Psoas muscle (tissue), 8 donors: ENCODE measurements at places on chromosomes 16 and 17. TPM values are rescaled to one million over a fixed set of nuclear protein-coding genes. Genes with fewer than 3 reads are reported as not detected.

DNA sequence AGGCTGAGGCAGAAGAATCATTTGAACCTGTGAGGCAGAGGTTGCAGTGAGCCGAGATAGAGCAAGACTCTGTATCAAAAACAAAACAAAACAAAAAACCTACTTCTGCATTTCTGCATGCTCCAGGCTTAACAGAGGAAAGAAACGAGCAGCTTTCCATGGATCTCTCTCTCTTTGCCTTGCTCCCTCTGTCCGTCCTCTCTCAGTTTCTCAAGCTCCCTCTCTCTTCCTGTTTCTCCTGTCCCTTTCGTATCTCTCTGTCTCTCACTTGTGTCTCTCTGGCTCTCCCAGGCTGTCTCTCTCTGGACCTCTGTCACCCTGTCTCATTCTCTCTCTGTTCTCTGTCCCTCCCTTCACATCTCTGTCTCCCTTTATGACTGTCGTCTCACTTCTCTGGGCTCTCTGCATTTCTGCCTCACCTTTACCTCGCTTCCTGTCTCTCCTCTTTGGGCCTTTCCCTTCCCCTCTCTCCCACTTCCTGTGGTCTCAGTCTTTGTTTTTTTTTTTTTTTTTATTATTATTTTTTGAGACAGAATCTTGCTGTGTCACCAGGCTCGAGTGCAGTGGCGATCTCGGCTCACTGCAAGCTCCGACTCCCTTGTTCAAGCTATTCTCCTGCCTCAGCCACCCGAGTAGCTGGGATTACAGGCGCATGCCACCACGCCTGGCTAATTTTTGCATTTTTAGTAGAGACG lies 4.1 kb upstream of the PITPNA start:
- no peak overlapping the region for H3K4me3 ChIP-seq
- H3K27ac ChIP-seq, result no peak overlapping the region
- no peaks in the 10 kb centered on the region for H3K4me1 ChIP-seq
- H3K36me3 ChIP-seq, result no peaks in the 10 kb centered on the region
- DNase-seq, result no peak
- no peaks in the 10 kb centered on the region for H3K27me3 ChIP-seq

DNA sequence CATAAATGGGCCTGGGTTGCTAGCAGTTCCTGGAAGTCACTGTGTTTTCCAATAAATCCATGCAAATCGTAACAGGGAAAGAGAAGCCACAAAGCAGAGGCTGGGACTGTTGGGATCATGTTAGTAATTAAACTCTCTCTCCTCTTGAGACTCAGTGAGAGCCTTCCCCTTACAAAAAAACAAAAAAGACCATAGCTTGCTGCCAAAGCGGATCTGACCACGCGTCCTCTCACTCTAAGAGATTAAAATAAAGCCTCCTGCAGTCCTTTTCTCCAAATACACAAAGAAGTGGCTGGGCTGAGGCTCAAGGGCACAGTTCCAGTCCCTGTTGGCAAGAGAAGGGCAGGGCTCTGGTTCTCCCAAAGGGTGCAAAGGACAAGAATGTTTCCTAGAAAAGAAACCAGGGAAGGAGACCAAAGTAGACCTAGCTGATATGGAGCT lies 38.5 kb downstream of the PIGL start:
- peak overlapping the region; percentile 45 for H3K4me3 ChIP-seq
- peak overlapping the region; percentile 47 for H3K27ac ChIP-seq
- no peaks in the 10 kb centered on the region for H3K27me3 ChIP-seq
- DNase-seq, result peak; percentile 54
- H3K36me3 ChIP-seq, result no peaks in the 10 kb centered on the region

- H3K36me3 ChIP-seq, result peaks cover 10% of the 10 kb centered on the region
- H3K4me1 ChIP-seq, result no peaks in the 10 kb centered on the region
- H3K4me3 ChIP-seq, result no peak overlapping the region
Observed at GRCh38 chr16:28106467-28107215, 43.1 kb upstream of the GSG1L start.

DNA sequence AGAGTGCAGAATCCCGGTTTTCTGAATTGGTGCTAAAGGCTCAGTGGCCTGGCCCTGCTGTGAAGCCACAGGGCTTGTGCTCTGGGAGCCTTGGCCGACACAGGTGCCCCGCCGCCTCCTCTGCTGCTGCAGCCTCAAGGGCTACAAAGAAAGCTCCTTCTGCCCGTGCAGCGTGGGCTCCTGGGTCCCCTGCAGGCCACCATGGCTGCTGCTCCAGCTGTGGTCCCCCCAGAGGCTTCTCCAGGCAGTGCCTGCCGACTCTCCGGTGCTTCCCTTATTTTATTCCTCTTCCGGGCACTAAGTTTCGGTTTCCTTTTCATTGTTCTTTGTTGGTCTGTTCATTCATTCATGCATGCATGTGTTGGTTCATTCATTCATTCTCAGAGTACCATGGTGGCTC lies 53.1 kb downstream of the CMIP start:
- H3K4me1 ChIP-seq, result peaks cover 4% of the 10 kb centered on the region
- peak; percentile 17 for DNase-seq
- H3K36me3 ChIP-seq, result no peaks in the 10 kb centered on the region
- peaks cover 2% of the 10 kb centered on the region for H3K27me3 ChIP-seq
- no peak overlapping the region for H3K27ac ChIP-seq

- no peak for DNase-seq
- no peaks in the 10 kb centered on the region for H3K4me1 ChIP-seq
Observed at GRCh38 chr16:81900456-81900855, 110.8 kb downstream of the SDR42E1 start.

DNA sequence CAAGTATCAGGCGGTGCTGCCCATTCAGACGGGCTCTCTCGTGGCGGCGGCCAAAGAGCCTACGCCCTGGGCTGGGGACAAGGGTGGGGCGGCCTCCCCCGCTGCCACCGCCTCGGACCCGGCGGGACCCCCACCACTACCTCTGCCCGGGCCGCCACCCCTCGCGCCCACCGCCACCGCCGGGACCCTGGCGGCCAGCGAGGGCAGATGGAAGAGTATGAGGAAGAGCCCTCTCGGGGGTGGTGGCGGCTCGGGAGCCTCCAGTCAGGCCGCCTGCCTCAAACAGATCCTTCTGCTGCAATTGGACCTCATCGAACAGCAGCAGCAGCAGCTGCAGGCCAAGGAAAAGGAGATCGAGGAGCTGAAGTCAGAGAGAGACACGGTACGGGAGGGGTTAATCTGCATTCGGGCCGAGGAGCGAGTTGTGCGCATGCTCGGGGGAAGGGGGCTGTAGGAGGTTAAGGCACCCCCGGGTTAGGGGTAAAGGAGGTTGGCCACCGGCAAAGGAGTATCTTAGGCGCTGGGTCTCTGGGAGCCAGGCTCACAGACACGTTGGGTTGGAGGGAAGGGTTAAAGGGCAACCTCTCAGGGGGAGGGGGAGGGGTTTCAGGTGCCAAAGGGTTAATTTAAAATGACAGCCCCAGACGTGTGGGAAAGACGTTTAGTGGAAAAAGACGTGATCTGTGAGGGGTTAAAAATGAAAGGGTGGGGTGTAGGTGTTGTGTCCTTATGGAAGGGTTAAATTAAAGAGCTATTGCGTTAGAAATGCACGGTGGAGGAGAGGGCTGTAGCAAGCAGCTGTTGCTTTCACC lies 1.4 kb downstream of the MSL1 start:
- DNase-seq, result no peak
- no peaks in the 10 kb centered on the region for H3K36me3 ChIP-seq
- H3K4me3 ChIP-seq, result peak overlapping the region; percentile 100
- H3K4me1 ChIP-seq, result peaks cover 20% of the 10 kb centered on the region

DNA sequence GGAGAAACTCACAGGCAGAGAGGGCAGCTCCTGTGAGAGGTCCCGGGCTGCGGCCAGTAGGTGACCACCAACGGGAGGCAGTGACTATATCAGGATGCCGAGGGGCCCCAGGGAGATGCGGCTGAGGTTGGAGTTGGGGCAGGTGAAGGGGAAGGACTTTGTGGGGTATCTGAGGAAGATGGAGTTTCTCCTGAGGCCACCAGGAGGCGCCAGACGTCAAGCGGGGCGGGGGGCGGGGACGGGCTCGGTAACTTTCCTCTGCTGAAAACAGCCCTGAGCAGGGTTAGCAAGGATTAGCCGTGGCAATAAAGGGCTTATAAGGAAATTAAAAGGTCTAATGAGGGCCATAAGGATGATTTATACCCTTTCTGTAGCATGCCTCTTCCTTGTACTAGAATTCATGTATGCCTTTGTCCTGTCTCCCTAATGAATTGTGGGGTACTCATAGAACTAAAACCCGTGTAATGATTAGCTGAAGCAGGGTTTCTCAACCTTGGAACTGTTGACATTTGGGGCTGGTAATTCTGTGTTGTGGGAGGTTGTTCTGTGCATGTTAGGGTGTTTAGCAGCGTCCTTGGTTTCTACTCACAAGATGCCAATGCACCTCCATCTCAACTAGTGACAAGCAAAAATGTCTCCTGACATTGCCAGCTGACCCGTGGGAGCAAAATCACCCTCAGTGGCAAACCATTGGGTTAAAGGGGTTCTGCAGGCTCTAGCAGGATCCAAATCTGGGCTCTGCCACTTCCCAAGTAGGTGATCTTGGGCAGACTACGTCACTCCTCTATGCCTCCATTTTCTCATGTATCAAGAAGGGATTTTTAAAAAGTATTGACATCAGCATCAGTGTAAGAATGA lies 74.8 kb upstream of the GRIN2A start:
- H3K27ac ChIP-seq, result no peak overlapping the region
- no peak for DNase-seq
- no peaks in the 10 kb centered on the region for H3K27me3 ChIP-seq
- H3K4me3 ChIP-seq, result no peak overlapping the region
- no peaks in the 10 kb centered on the region for H3K4me1 ChIP-seq

DNA sequence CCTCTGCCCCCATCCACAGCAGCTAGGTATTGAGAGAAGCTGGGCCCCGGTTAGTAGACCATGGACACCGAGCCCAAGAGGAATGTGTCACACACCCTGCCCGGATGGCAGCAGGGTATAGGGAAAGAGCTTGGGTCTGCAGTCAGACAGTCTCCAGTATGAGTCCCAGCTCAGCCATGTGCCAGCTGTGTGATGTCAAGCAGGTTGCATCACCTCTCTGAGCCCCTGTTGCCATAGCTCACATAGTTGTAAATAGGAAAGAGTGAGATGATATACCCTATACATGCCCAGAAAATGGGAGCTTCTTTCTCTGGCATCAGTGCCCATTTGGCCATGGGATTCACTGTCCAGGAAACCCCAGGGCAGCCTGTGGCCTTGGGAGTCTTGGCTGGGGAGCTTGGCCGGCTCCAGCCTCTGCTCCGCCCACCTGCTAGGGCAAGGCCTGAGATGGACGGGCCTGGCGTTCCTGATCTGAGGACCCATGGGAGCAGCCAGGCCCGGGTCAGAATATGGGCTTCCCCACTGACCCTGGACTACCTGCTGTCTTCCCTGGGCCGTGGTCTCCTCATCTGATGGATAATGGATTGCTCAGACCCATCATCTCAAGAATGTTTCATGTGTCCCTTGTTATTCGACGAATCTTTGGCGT lies 13.2 kb downstream of the CD300LG start:
- H3K4me1 ChIP-seq, result peaks cover 9% of the 10 kb centered on the region
- no peak overlapping the region for H3K4me3 ChIP-seq

DNA sequence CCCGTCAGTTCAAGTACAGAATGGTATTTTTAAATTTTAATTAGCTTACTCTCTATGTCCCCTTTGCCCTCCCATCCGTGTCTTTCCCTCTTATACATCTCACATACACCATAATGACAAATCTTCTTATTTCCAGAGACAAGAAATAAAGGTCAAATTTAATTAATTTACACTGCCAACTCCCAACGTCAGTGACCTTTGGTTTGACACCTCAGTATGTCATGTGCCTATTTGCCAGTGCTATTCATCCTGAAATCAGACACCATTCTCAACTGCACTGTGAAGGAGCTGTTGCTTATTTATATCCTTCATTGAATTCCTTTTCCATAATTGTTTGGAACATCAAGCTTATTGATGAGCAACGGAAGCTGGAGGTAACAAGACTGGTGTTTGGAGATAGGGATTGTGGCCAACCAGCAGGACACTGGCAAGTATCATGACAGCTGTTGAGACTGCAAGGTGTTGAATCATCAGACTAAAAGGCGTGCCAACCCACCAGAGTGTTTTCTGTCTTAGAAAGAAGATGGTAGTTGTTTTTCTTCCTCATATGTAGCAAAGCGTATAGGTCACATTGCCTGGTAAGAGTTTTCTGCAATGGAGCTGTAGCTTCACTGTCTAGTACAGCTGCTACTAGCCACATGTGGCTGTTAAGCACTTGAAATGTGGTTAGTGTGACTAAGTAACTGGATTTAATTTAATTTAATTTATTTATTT lies 12.5 kb downstream of the CALCOCO2 start:
- no peak for DNase-seq
- H3K4me1 ChIP-seq, result peaks cover 42% of the 10 kb centered on the region
- peaks cover 60% of the 10 kb centered on the region for H3K36me3 ChIP-seq
- H3K4me3 ChIP-seq, result peak overlapping the region; percentile 53

GRCh38 chr17:73091770-73092522 lies 542 bp downstream of the SLC39A11 start:
- DNase-seq, result no peak
- H3K27ac ChIP-seq, result peak overlapping the region; percentile 80
- peak overlapping the region; percentile 80 for H3K4me3 ChIP-seq

GRCh38 chr17:57668332-57668731 lies 76.8 kb downstream of the CCDC182 start:
- H3K4me3 ChIP-seq, result no peak overlapping the region
- H3K36me3 ChIP-seq, result no peaks in the 10 kb centered on the region
- no peak overlapping the region for H3K27ac ChIP-seq
- H3K4me1 ChIP-seq, result peaks cover 10% of the 10 kb centered on the region
- no peaks in the 10 kb centered on the region for H3K27me3 ChIP-seq

DNA sequence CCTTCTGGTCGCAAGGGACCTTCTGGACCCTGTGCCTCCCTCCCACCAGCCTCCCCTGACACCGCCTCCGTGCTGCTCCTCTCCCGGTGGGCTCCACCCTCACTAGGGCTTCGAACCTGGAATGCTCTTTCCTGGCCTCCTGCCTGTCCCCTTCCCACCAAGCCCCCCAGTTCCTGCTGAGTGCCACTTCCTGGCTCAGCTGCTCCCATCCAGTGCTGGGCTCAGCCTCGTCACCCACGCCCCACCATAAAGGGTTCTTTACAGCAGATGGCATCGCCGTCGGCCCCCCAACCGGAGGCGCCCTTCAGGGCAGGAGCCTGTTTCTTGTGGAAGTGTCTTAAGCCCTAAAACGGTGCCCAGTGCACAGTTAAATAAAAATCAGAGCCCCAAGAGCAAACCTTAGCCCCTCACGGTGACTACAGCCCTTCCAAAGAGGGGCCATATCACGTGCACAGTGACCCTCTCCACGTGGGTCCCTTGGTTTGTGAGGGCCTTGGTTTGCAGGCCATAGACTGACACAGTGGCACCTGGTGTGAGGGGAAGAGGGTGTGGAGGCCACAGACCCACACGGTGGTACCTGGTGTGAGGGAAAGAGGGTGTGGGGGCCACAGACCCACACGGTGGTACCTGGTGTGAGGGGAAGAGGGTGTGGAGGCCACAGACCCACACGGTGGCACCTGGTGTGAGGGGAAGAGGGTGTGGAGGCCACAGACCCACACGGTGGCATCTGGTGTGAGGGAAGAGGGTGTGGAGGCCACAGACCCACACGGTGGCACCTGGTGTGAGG lies 111.4 kb downstream of the METRNL start:
- DNase-seq, result peak; percentile 9
- H3K36me3 ChIP-seq, result no peaks in the 10 kb centered on the region
- peaks cover 5% of the 10 kb centered on the region for H3K4me1 ChIP-seq
- no peak overlapping the region for H3K27ac ChIP-seq
- H3K27me3 ChIP-seq, result no peaks in the 10 kb centered on the region
- no peak overlapping the region for H3K4me3 ChIP-seq

GRCh38 chr17:82677353-82677925 lies 21.1 kb downstream of the RAB40B start:
- no peak overlapping the region for H3K27ac ChIP-seq
- H3K27me3 ChIP-seq, result no peaks in the 10 kb centered on the region
- DNase-seq, result peak; percentile 11
- no peaks in the 10 kb centered on the region for H3K36me3 ChIP-seq
- no peaks in the 10 kb centered on the region for H3K4me1 ChIP-seq
- no peak overlapping the region for H3K4me3 ChIP-seq

Gene SLC6A2
- total RNA-seq, result not detected

Gene THOC6
- 34.4 TPM for total RNA-seq

Gene MYH2
- total RNA-seq, result 4,227 TPM

Gene MAP2K6
- total RNA-seq, result 32.1 TPM

Gene MGAT5B
- total RNA-seq, result 0.34 TPM

Gene RAMP2
- 22.1 TPM for total RNA-seq
